ENCODE measurements at places on chromosomes 7 and 10.

DNA sequence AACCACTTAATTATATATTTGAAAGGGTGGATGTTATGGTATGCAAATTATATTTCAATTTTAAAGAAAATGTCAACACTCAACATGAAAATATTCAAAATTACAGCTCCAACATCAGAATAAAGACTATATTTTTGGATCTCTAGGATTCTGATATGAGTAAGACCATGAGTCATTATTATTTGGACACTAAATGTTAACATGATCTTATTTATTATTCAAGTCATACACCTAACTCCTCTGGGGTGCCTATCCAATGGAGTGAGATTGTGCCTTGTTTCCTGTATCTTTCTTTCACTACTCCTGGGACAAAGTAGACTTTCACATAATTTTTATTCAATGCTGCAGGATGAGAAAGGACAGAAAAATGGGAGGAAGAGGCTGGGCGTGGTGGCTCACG is 135.2 kb upstream of the PRSS1 start:
- no peak for DNase-seq

DNA sequence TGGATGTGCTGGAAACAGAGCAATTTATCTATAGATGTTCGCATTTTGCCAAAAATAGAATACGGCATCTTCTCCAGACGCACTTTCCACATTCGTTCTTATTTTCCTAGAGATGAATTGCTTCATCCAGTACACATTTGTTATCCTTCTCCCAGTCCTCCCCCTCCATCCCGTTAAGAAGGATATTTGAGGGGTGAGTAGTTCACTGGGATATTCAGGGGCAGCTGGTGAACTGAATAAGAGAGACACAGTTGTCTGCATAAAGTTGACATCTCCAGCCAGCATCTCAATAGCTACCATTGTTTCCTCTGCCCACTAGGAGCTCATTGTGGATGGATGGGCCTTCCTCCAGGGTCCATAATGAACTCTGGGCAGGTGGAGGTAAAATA is 456.8 kb upstream of the NRP1 start:
- no peak for DNase-seq

GRCh38 chr7:155507576-155507975 is 38.8 kb downstream of the CNPY1 start:
- no peak for DNase-seq

- DNase-seq: no peak
Measured at GRCh38 chr7:77469927-77470326, 53.8 kb upstream of the GSAP start.

GRCh38 chr7:155161690-155162089 is 91.6 kb downstream of the HTR5A start:
- no peak for DNase-seq

DNA sequence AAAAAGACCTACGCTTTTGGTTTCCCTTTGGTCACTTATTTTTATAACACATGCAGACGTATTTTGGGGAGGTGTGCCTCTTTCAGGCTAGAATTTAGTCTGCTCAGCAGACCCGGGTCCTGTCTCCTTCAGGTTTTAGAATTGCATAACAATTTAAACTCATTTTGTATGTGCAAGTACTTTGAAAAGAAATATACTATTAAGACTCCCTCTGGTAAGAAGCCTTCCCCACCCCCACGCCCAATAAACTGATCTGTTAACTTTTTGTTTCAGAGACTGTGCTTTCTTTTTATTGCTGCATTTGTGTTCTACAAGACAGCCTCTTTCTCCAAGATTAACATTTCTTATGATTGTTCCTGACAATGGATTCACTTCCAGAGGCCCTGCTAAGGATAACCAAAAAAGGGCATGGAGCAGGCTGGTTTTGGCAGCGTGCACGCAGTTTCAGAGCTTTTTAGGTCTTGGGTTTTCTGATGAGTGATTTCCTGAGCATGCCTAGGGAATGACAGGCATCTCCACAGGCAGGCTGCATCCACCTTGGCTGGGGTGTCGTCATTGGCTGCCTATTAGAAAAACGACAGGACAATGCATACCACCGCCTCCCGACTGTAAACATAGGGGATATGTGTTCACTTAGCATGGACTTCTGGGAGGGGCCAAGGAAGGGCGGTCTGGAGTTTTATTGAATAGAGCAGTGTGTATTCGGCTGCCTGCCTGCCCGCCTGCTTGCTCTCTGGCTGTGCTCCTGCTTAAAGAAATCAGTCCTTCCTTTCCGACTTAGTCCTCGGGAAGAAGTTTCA is at the start of gene CALD1:
CALD1 (plus strand) TSS at position 694 of the 800 bp plus-strand sequence. CDS start 88,100 bp downstream, outside the sequence.
- peak; percentile 61 for DNase-seq

GRCh38 chr7:143415742-143416397 is 7.2 kb upstream of the EPHA1 start:
- no peak for DNase-seq

- no peak for DNase-seq
Measured at GRCh38 chr10:62047228-62047892, 145.9 kb downstream of the ARID5B start.

All from T1000 (cell line).